ENCODE measurements at places on chromosomes 7 and 10.

DNA sequence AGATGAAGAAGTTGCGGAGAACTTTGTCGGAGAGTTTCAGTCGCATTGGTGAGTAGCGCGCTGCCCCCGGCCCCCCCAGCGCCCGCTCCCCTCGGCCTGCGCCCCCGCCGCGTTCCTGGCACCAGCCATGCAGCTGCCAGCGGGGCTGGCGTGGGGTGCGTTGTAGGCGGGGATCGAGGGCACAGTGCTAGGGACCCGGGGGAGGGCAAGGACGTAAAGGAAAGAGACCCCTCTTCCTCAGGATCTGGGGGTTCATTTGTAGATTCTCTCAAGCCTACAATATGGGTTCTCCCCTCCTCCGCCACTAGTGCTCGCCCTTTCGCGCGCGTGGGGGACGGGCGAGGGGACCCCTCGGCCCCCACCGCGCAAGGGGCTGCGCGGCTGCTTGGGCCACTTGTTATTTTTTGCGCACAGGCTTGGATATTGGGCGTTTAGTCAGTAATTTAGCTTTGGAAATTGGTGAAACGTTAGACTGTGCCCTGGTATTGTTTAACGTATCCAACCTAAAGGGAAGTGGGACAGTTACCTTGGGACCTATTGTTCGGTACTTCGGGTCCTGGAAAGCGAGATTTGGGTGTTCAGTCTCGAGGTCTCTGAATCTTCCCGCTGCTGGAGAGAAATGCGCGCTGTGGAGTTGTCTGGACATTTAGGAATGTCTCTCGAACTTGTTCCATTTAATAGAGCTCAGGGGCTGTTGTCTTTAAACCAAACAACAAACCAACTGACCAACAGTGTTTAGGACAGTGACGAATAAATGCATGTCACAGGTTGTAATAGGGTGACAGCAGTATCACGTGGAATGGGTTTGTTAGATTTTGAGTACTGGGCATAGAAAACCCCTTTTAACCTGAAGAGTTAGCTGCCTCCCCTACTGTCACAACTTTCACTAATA is 796 bp downstream of the CDK14 start:
- no peak for DNase-seq

DNA sequence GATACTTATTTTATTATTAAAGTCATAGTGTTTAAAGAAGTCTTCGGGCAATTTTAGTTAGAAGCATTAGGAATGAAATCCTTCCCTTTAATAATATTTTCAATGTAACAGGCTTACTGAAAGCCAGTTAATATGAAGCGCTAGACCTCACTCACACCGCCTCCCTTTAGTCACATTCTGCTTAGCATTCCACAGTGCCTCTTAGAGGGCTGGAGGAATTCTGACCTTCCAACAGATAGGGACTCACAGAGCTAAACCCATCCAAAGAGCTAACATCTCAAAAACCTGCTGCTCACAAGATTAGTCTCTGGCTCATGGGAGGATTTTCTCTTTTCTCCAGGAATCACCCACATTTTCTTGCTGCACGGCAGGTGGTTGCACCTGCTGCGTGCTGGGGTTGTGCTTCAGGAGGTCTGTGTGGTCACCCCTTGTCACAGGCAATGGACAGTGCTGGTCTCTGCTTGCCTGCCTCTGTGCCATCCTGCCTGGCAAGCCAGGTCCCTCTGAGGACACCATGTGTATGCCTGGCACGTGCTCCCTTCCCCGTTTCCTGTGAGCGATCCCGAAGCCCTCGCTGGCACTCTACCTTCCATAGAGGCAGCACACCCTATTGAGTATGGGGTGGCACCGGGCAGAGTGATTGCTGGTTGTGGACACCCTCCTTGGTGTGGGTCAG is 91.8 kb downstream of the KLF6 start:
- DNase-seq = no peak

GRCh38 chr7:27179503-27180430 is 5.3 kb downstream of the HOXA11 start:
- DNase-seq = peak; percentile 61

DNA sequence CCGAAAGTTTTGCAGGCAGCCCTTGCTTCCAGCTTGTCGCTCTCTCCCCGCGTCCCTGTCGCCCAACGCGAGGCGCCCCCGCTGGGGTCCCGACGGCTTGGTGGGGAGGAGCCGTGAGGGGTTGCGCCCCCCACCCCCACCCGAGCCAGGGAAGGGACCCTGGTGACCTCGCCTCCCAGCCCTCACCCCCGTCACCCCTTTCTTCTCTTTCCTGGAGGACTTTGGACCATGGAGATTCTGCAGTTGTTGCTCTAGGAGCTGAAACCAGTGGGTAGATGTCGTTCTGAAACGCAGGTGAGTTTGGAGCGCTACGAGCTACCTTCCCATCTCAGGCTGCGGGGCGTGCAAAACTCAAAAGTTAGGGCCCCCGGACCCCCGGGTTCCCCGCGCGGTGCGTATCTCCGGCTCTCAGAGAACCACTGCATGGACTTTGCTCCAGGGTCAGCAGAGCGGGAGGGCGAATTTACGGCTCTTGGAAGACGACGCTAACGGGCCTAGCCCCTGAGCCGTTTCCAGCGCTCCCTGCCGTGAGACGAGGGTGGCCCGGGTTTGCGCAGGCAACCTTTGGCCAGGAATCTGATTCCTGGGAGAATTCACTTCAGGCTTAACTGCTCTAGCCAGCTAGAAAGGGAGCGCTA is 684 bp upstream of the ATXN7L1 start:
- no peak for DNase-seq

DNA sequence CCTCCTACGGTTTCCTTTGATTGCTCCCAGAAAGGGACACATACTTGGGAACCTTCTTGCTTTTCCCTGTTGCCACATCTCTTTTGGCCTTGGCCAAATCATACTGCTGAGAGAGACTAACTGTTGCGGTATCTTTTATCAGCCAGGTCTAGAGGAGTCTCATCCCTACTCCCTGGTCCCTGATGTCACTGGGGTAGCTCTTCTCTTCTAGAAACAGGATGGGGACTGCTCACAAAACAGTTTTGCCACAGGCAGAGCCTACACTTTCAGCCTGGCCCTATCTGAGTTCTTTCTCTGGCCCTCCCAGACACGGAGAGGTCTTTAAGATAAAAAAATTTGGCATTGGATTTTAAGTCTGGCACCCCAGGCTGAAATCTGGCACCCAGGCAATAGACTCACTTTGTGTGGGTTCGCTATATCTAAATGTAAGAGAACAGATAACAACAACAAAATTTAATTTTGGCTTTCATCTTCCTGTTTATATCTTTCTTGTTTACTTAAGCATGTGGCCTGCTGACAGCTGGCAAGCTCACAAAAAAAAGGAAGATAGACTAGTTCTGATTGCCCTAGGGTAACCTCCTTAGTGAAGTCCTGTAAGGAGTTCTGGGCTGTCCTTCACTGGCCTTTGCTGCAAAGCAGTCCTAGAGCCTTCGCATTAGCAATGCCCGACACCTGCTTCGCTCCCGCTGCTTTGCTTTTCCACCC is 228.3 kb upstream of the NPVF start:
- no peak for DNase-seq

DNA sequence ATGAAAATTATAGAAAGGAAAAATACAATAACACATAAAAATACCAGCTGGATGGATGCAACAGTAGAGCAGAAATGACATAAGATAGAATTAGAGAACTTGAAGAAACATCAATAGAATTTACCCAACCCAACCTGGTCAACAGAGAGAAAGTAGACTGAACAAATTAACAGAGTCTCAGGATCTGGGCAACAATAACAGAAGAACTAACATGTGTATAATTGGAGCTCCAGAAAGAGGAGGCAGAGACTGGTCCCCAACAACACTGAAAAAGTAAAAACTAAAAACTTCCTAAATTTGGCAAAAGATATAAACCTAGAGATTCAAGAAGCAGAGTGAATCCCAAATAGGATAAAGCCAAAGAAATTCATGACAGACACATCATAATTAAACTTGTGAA is 458.8 kb downstream of the RPS24 start:
- no peak for DNase-seq

GRCh38 chr10:15232279-15232678 is 63.8 kb upstream of the NMT2 start:
- DNase-seq = no peak

DNA sequence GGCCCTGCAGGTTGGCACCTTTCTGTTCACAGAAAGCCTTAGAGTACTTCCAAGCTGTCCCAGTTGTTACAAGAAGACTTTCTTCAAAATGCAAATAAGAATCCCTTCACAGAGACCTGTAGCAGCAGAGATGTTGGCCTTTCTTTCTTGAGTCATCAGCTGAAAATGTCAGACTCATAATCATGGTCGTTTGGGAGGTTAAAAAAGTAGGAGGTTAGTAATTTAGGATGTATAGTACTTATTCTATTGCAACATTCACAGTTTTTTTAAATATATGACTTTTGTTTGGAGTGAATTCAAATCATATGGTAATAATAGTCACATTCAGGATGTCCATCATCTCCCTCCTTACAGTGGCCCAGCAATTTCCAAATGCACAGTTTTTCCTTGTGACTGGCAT is 223.9 kb upstream of the GLI3 start:
- no peak for DNase-seq

DNA sequence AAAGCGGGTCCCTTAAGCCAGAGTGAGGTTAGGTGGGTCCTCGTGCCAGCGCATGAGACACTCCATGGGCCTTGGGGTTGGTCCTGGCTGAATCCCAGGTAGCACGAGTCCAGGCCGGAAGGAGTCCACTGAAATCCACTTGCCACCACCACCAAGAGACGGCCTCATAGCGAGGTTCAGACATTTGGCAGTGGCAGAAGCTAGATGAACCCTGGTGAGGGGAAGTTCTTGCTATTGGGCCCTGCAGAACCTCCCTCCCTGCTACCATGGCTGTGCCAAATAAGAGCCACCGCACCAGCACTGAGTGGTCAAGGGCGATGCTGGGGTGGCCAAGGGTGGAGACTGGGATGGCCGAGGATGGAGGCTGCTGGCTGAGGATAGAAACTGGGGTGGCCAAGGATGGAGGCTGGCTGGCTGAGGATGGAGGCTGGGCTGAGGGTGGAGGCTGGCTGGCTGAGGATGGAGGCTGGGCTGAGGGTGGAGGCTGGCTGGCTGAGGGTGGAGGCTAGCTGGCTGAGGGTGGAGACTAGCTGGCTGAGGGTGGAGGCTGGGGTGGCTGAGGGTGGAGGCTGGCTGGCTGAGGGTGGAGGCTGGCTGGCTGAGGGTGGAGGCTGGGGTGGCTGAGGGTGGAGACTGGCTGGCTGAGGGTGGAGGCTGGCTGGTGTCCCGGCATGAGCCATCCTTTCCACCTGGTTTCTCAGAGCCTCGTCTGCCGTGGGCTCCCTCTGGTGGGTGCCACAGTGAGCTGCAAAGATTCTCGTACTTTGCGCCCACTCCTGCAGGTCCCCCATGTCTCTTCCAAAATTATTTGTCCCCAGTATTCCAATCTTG is 88.2 kb downstream of the ELFN1 start:
- DNase-seq = peak; percentile 9

GRCh38 chr10:110445871-110446270 is 51.8 kb upstream of the DUSP5 start:
- no peak for DNase-seq
